ENCODE measurements at places on chromosomes 13 and 19. TPM values are rescaled to one million over a fixed set of nuclear protein-coding genes. Genes with fewer than 3 reads are reported as not detected.

The ZNF536 gene
- total RNA-seq: 0.38 TPM

The ZNF723 gene
- total RNA-seq: not detected

The CEACAM4 gene
- total RNA-seq: not detected

The SSC5D gene
- total RNA-seq: 34.0 TPM

The SIGLEC7 gene
- not detected for total RNA-seq

The PEG3 gene
- 0.51 TPM for total RNA-seq

The SWSAP1 gene
- 1.6 TPM for total RNA-seq

The RYR1 gene
- 0.13 TPM for total RNA-seq

The TTC9B gene
- not detected for total RNA-seq

The C19orf18 gene
- 0.13 TPM for total RNA-seq

The GARIN5A gene
- 7.4 TPM for total RNA-seq

The CACNG7 gene
- 1.1 TPM for total RNA-seq

The KLHL1 gene
- total RNA-seq: not detected

The KIR2DL1 gene
- not detected for total RNA-seq

The LILRA1 gene
- total RNA-seq: not detected

The TGFB1 gene
- 44.6 TPM for total RNA-seq

The PEAK3 gene
- not detected for total RNA-seq

The KLK7 gene
- total RNA-seq: 0.89 TPM

The FOXO1 gene
- 11.2 TPM for total RNA-seq

The HPN gene
- total RNA-seq: not detected

The SIGLEC12 gene
- total RNA-seq: not detected

The C19orf67 gene
- total RNA-seq: not detected

The ELAVL3 gene
- under 0.01 TPM for total RNA-seq

The SOX21 gene
- not detected for total RNA-seq

The GNG7 gene
- total RNA-seq: 1.1 TPM

The ZNF565 gene
- 0.81 TPM for total RNA-seq

The JAK3 gene
- total RNA-seq: 9.1 TPM

The SPINT2 gene
- total RNA-seq: 512 TPM

The CCDC70 gene
- total RNA-seq: not detected

The LRRC63 gene
- not detected for total RNA-seq
